Smooth muscle cell of the brain vasculature (primary cell): ENCODE measurements at places on chromosomes 11 and 22.

DNA sequence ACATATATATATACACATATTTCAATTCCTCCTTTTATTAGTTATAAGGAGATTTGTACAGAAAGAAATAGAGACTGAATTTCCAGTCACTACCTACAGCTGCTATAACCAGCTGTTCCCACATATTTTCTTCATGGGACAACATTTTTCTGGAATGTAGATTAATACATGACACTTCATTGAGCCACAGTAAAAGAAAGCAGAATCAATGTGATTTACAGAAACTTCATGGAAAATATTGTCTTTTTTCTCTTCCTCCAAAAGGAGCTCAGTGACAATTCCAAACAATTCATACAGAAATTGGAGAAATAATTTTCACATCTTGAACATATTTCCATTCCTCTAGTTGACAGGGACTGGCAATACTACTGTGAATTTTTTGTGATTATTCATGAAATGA, 249.2 kb downstream of the DLG2 start:
- DNase-seq, result no peak

GRCh38 chr11:111976767-111977145, 39.6 kb downstream of the DIXDC1 start:
- DNase-seq, result no peak

DNA sequence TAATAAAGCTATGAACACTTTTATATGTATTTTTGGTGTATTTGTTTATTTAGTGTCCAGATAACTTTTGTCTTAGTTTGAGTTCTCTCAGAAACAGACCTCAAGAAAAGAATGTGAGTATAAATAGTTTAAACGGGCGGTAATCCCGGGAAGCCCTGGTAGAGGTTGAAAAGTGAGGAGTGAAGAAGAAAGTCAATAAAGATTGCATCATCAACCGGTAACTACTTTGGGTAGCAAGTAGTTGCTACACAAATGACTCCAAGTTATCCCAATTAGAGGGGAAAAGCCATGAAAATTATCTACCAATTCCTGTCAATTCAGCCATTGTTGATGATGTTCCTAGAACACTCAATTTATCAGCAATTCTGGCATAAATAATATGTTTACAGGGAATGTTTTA, 870.3 kb upstream of the RAG2 start:
- no peak for DNase-seq

DNA sequence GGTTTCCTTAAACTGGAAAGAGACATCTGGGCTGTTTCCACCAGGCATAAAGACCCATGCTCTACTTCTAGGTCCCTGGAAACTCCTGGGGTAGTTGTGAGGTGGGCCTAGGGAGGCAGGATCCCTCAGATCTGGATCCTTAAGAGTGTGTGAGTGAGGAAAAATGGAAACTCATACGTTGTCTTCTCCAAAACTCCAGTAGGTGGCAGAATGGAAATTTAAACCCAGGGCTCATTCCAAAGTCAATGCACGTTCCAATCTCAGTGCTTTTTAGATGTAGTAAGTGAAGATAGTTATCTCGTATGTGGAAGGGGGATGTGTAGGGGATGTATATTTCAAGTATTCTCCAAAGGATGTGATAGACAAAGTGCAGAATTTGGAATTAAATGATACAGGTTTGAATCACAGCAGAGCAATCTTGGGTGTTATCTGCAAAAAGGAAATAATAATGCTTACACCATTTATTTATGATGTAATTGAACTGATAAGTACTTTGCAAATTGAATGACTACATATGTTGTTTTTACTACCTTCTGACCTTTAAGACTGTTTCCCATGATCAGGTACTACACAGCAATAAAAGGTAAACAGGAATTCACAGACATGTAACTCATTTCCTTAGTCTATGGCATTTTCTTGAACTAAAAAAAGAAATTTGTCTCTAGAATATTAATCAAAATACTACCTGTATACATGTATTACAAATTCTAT, 13.1 kb upstream of the MMP1 start:
- no peak for DNase-seq

DNA sequence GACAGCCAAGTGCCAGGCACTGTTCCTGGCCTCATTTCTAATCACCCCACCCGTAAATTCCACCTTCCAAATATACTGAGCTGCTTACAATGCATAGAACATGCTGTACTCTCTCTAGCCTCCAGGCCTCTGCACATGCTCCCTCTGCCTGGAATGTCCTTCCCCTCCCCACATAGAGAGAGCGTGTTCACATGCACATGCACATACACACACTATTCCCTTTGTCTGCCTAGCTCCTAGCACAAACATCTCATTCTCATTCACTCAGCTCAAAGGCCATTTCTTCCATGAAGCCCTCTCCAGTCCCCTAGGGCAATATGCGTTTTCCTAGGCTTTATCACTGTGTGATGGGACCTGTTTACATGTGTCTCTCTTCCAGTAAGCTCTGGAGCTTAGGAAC, 144.6 kb downstream of the WT1 start:
- DNase-seq, result no peak

GRCh38 chr22:46827136-46827780, 64.8 kb downstream of the TBC1D22A start:
- DNase-seq, result no peak

DNA sequence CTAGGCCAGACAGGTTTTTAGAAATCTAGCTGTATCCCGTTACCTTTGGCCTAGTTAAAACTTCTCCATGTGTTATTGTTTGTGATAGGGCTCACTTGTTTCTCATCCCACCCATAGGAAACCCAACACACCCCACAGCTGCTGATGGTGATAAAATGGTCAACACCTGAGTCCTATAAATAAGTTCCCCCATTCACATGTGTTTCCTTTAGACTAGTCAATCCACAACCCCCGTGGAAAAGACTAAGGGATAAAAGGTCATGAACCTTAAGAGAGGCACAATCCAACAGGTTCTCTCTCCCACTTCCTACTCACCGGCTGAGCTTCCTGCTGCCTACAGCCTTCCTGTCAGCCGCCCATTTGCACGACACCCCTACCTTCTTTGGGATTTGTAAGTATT, 768.4 kb downstream of the JRKL start:
- no peak for DNase-seq

DNA sequence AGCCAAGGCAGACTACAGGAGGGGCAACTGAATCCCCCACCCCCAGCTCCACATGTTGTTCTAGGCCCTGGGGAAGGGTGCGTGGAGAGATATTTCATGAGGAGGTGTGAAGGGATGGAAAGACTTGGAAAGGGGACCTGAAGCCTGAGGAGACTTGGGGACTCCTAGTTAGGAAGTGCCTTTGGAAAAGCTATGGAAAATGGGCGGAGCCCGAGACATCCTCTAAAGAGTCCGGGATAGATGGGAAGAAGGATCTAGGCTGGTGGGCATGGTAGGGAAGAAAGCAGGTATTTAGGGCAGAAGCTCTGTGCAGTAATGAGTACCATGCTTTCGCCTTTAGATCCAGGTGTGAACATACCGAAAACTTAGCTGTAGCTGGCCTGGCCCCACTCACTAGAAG, 15.0 kb upstream of the CYP2R1 start:
- DNase-seq, result no peak

- DNase-seq, result peak; percentile 77
These were observed 34.6 kb upstream of the SHANK2 start for GRCh38 chr11:71286701-71287643.

GRCh38 chr11:121520243-121521144, 67.7 kb upstream of the SORL1-AS1 start:
- DNase-seq, result no peak

GRCh38 chr11:16986434-16987204, 27.6 kb downstream of the PLEKHA7 start:
- no peak for DNase-seq

GRCh38 chr11:1557904-1558774, 13.9 kb downstream of the DUSP8 start:
- peak; percentile 13 for DNase-seq

- no peak for DNase-seq
These were observed 166.8 kb upstream of the NCAM1 start for GRCh38 chr11:112794331-112794846.

- no peak for DNase-seq
These were observed 6.8 kb downstream of the BID start for GRCh38 chr22:17767233-17768065.
